HepG2 (cell line): ENCODE measurements at places on chromosomes 11 and 22. TPM values are rescaled to one million over a fixed set of nuclear protein-coding genes. Genes with fewer than 3 reads are reported as not detected.

Gene HOATZ
- total RNA-seq = not detected in 2 replicates

Gene TMEM191C
- total RNA-seq = 1.2 and 2.9 TPM in 2 replicates

Gene DTX4
- total RNA-seq = 5.6 and 6.9 TPM in 2 replicates

Gene APOL2
- total RNA-seq = 28.7 and 34.3 TPM in 2 replicates

Gene APOBEC3C
- 8.9 and 10.8 TPM in 2 replicates for total RNA-seq

Gene SEPTIN3
- total RNA-seq = not detected in 2 replicates

Gene KCNQ1OT1
- total RNA-seq = 2.5 and 18.9 TPM in 2 replicates

Gene CSNK2A3
- 3.5 and 5.4 TPM in 2 replicates for total RNA-seq

- DNase-seq = no peak
Observed at GRCh38 chr22:23526596-23527316, 53.3 kb downstream of the IGLL1 start.

- DNase-seq = no peak
Observed at GRCh38 chr22:38950527-38951295, 6.7 kb upstream of the APOBEC3A start.

- DNase-seq = no peak
Observed at GRCh38 chr11:13717331-13717730, 48.9 kb downstream of the FAR1 start.

- DNase-seq = peak; percentile 54
Observed at GRCh38 chr11:43278193-43278956, 33.4 kb upstream of the API5 start.

GRCh38 chr22:44822534-44822933, 70.2 kb downstream of the ARHGAP8 start:
- no peak for DNase-seq

- peak; percentile 29 for DNase-seq
Observed at GRCh38 chr11:74735365-74735928, 4.2 kb upstream of the CHRDL2 start.

- DNase-seq = no peak
Observed at GRCh38 chr11:32630844-32631243, 47.2 kb downstream of the EIF3M start.

DNA sequence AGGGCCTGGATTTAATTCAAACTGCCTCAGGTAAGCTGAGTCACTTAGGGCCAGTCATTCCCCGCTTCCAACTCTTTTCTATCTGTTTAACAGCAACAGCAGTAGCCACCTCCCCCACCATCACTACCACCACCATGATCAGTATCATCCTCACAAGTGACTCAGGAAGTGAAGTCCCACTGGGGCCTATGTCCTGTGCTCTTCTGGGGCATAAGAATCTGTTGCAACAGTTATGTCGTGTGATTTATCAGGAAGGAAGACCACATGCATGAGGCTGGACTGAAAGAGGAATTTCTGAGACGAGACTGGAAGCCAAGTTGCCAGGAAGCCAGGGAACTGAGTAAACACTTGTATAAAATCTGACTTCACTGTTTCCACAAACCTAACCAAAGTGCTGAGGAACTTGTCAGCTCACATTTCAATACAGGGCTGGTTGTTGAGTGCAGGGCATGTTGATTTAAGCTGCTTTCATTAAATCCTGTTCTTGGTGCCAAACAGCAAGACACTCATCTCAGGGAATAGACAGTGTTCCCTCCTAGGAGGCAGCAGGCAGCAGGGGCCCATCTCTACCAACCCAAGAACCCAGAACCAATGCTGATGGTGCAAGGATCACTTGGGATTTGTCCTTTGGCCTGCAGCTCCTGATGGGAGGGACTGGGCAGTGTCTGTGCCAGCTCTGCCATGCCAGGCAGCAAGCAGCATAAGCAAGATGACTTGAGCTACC, 226.7 kb upstream of the NARS2 start:
- DNase-seq = no peak

DNA sequence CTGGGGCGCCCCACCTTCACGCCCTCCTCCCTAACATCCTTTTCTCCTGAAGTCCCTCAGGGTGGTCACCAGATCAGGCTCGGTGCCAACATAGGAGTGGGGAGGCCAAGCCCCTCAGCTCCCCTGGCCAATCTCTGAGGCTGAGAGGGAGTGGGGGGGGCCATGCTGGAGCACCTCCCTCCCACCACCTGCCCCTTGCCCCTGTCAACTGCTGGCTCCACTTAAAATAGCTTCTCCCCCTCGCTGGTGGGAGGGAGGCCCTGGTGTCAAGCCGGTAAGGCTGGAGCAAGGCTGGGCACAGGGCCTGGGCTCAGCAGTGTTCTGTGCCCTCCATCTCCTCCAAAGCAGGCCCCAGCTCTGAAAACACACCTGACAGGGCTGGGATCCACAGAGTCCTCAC, 4.9 kb downstream of the PLXNB2 start:
- DNase-seq = no peak

DNA sequence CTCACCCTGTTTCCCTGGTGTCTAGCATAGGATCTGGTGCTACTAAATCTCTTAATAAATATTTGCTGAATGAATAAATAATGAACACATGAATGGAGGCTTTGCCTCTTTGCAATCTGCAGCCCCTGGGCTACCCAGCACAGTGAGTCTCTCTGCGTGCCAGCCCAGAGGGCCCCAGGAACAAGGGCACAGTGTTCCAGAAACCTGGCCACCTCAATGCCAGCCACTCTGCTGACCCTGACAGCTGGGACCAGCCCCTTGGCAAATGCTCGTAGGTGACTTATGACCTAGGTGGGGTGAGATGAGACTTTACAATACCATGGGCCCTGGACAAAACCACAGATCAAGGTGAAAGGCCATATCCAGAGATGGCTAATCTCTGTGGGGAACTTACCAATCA, 31.6 kb downstream of the UQCR10 start:
- DNase-seq = no peak

DNA sequence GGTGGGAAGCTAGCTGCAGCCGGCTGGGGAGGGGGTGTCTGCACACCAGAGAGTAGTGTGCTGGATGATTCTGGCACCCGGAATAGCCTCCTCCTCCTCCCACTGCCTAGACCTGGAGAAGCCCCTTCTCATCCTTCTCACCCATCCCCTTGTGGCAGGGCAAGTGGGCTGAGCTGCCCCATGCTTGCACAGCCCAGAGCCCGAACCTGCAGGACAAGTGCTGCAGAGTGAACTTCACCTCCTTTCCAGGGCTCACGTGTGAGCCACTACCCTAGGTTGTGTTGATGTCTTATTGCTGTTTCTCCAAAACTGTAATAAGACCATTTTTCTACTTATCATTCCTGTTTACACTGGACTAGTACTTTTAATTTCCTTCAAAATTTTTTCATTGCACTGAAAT, 56.1 kb upstream of the GLYATL1B start:
- DNase-seq = no peak

DNA sequence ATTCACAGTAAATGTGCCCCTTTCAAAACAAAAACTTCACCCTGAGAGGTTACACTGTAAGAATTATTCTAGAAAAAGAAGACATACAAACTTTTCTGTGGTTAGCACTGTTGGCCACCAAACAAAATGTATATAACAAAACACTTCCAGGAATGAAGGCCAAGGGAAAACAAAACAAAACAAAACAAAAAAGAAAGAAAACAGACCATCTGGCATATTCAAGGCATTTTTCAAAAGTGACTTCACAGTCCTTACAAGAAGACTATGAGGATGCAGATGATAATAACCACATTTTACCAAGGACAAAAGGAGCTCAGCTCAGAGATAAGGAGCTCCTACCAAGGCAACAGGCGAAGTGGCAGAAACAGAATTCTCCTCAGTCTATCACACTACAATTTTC, 24.9 kb downstream of the CTSC start:
- DNase-seq = no peak
